ENCODE measurements at places on chromosomes 3 and 15.

DNA sequence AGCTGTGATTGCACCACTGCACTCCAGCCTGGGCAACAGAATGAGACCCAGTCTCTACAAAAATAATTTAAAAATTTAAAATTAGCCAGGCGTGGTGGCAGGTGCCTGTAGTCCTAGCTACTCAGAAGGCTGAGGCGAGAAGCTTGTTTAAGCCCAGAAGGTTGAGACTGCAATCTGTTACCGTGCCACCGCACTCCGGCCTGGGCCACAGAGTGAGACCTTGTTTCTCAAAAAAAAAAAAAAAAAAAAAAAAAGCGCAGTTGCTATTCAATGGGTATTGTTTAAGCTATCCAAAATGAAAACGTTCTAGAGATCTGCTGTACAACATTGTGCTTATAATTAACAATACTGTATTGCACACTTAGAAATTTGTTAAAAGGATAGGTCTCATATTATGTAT lies 24.0 kb downstream of the ZNF148 start:
- DNase-seq = no peak

DNA sequence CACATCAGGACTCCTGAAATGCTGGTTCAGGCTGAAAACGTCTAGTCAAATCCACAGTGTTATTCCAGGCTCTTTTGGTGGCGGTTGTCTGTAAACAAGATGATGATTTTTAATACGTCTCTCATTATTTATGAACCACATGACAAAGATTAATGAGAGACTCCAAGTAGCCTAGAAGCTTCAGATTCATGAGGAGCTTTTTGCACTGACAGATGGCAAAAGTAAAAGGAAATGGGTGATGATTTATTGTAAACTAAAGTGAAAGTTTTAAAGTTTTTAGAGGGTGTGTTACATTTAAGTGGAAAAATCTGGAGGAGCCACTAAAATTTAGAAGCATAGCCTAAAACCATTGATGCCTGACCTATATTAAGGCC lies 77.0 kb downstream of the BBX start:
- DNase-seq = no peak

DNA sequence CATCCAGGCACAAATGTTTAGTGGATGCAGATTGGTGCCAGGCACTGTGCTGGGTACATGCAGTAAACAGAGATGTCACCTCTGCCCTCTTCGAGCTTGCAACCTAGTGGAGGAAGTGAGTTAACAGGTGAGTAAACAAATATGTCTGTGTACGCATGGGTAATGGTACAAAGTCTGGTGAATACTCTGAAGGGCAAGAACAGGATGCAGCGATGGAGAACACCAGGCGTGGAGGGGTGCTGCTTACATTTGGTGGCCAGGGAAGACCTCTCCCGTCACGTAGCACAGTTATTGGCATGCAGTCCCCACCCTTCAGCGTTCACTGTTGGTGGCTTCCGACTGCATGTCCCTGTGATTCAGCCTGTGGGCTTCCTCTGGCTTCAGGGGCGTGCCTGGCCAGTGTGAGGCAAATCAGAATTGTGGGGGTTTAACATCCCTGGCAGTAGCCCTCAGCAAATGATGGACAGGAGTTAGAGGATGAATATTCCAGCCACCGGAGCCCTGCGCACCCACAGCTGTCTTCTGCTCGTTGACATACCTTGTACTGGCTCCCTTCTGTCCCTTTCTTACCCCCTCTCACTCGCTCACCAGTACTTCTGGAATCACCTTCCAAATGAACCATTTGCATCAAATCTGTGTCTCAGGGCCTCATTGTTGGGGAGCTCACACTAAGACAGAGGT lies 9.1 kb upstream of the HDAC11 start:
- no peak for DNase-seq

GRCh38 chr3:48464713-48465221 lies 18.2 kb downstream of the ATRIP start:
- DNase-seq = no peak

DNA sequence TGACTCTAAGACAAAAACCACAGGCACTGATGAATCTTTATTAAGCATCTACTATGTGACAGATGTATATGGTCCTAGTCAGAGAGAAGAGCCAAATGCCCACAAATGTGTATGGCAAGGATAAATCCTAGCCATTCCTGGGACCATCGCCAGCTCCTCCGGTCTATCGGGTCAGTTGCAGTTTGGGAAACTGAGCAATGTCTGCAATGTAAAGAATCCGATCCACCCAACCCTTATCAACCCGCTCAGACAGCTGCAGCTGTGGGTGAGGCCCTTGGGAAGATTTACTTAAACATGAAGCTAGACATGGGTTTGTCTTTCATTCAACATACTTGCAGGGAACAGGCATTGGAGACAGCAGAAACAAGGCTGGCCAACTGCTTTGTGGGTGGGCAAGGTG lies 40.5 kb upstream of the CDV3 start:
- DNase-seq = no peak

Data from activated T-cell treated with anti-CD3 and anti-CD28 coated beads for 24 hours (primary cell).